ENCODE measurements at places on chromosomes 3 and 15.

DNA sequence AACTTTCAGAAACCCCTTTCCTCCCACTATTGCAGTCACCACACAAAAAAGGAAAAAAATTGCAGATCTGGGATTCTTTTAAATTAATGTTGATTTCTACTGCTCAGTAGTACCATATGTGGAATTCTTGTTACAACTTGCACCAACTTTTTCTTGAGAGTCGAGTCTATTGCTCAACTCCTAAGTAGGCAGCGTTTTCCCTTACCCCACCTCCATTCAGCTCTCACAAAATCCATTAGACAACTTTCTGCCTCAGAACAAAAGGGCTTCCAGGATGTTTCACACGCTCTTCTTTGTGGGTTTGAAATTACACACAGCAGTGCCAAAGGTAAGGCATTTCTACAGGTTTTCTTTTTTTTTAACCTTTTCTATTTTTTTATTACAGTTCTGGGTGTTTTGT, 179.5 kb downstream of the ANXA2 start:
- no peak for DNase-seq

GRCh38 chr3:69081583-69082262, 1.6 kb upstream of the UBA3 start:
- DNase-seq, result peak; percentile 72

- DNase-seq, result no peak
Measured at GRCh38 chr15:100972975-100973350, 53.8 kb downstream of the LRRK1 start.

GRCh38 chr3:50627407-50628051, 10.6 kb downstream of the MAPKAPK3 start:
- DNase-seq, result peak; percentile 95

- DNase-seq, result no peak
Measured at GRCh38 chr3:185950728-185951127, 12.9 kb upstream of the TRA2B start.

- no peak for DNase-seq
Measured at GRCh38 chr3:128067489-128067888, 15.3 kb downstream of the SEC61A1 start.

GRCh38 chr15:80773122-80773551, 6.0 kb upstream of the CEMIP start:
- DNase-seq, result peak; percentile 23

Measured in M059J (cell line).